Daoy (cell line): ENCODE measurements at places on chromosomes 6 and 20. TPM values are rescaled to one million over a fixed set of nuclear protein-coding genes. Genes with fewer than 3 reads are reported as not detected.

The LPA gene
- total RNA-seq = not detected in 2 replicates

The CLPSL2 gene
- total RNA-seq = not detected in 2 replicates

The AK9 gene
- 2.3 and 3.8 TPM in 2 replicates for total RNA-seq

The HFE gene
- 1.5 and 2.0 TPM in 2 replicates for total RNA-seq

The CNKSR3 gene
- 13.0 and 14.9 TPM in 2 replicates for total RNA-seq

The OR2H2 gene
- not detected in 2 replicates for total RNA-seq

The LCA5 gene
- total RNA-seq = 2.2 and 5.0 TPM in 2 replicates

The ADTRP gene
- 2.5 and 2.8 TPM in 2 replicates for total RNA-seq

The PKHD1 gene
- total RNA-seq = under 0.01 TPM in 1 of 2 replicates, not detected in the other

The SEMG1 gene
- total RNA-seq = not detected in 2 replicates

The XKR7 gene
- total RNA-seq = under 0.01 and 0.12 TPM in 2 replicates

The MPIG6B gene
- not detected in 2 replicates for total RNA-seq

The RAB32 gene
- 143 and 150 TPM in 2 replicates for total RNA-seq

The LY6G6D gene
- total RNA-seq = not detected in 2 replicates

The FAM209B gene
- not detected in 2 replicates for total RNA-seq

The OOEP gene
- not detected in 2 replicates for total RNA-seq

The SLC32A1 gene
- not detected in 2 replicates for total RNA-seq

The KCNK16 gene
- not detected in 2 replicates for total RNA-seq

The NCOA6 gene
- 2.2 and 7.8 TPM in 2 replicates for total RNA-seq

The DYNLT1 gene
- 29.3 and 51.9 TPM in 2 replicates for total RNA-seq

The APCDD1L gene
- total RNA-seq = 2.8 and 3.2 TPM in 2 replicates

The ZNF165 gene
- 0.71 and 2.2 TPM in 2 replicates for total RNA-seq

The PRSS16 gene
- 4.3 and 8.2 TPM in 2 replicates for total RNA-seq

The MRPL18 gene
- total RNA-seq = 223 and 254 TPM in 2 replicates

The SAMD3 gene
- not detected in 2 replicates for total RNA-seq

The TDRD6 gene
- total RNA-seq = not detected in 2 replicates

The DEFB112 gene
- total RNA-seq = not detected in 2 replicates

The POLR1C gene
- 71.7 and 72.6 TPM in 2 replicates for total RNA-seq

The DNAH8 gene
- total RNA-seq = under 0.01 TPM in 1 of 2 replicates, not detected in the other

The MAPK13 gene
- 0.18 and 0.46 TPM in 2 replicates for total RNA-seq

The BMP5 gene
- 0.06 and 1.4 TPM in 2 replicates for total RNA-seq

The ELOVL4 gene
- 2.5 and 4.2 TPM in 2 replicates for total RNA-seq
